Stimulated activated CD4-positive, alpha-beta T cell treated with anti-CD3 and anti-CD28 coated beads, Interleukin-1b, Interleukin-23, amount 100 ng/mL, for 4 hours (primary cell): ENCODE measurements at places on chromosomes 16 and 17.

GRCh38 chr16:71249399-71249798, 18.9 kb upstream of the HYDIN start:
- DNase-seq, result no peak

- no peak for DNase-seq
Observed at GRCh38 chr16:66026211-66026610, 340.3 kb upstream of the CDH5 start.

- no peak for DNase-seq
Observed at GRCh38 chr16:55145771-55146603, 178.0 kb upstream of the IRX6 start.

GRCh38 chr17:2074919-2075318, 20.0 kb downstream of the HIC1 start:
- no peak for DNase-seq

DNA sequence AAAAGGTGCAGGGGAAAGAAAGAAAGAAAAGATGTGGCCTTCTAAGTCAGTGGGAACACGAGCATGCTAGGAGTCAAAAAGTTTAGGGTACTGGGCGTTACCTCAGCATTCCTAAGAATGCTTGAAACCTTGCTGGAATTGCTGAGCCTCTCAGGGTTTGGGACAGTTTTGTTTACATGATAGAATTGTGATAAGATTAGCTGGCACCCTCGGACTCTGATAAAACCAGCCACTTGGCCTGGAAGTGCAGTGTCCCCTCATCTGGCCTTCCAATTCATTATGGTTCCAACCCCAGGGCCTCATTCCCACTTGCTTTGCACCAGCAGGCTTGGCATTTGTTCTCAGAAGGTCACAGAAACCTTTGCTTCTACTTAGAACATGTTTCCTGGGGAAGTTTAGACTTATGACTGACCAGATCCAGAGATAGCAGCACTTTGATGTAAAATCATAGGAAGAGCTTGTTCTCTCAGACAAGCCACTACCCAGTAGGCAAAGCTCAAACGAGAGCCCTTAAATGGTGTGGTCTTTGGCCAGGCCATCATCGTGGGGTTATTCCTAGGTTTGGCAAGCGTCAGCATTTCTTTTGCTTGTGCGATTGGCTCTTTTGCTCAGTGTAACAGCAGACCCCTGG, 8.0 kb downstream of the SGF29 start:
- no peak for DNase-seq

DNA sequence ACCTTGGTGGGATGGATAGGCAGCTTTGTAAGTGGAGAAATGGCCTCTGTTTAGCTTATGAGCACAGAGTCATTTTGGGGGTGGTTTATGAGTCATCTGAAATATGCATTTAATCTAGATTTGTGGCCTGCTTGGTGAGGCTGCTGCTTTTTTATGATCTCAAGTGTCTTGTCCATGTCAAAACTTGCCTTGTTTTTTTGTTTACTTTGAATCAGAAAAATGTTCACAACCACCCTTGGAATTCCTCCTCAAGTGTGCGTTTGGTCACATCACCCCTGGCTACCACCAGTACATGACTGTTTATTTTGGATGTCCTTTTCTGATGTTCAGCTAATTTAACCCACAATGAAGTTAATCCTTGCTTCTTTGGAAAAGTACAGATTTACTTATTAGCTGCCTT, 64.6 kb downstream of the FTO start:
- DNase-seq, result no peak

GRCh38 chr16:4859900-4860255, 12.6 kb downstream of the UBN1 start:
- DNase-seq, result no peak

- DNase-seq, result peak; percentile 18
Observed at GRCh38 chr17:76643553-76644148, at the start of gene ST6GALNAC1. Gene ST6GALNAC1 (minus strand): TSS chr17:76643757. CDS start chr17:76643638, 119 bp downstream.

- peak; percentile 38 for DNase-seq
Observed at GRCh38 chr17:57085448-57086068, 512 bp downstream of the AKAP1 start.

GRCh38 chr16:28131181-28131580, 67.7 kb upstream of the GSG1L start:
- DNase-seq, result no peak

GRCh38 chr17:38326996-38327792, 16.6 kb downstream of the GPR179 start:
- no peak for DNase-seq

DNA sequence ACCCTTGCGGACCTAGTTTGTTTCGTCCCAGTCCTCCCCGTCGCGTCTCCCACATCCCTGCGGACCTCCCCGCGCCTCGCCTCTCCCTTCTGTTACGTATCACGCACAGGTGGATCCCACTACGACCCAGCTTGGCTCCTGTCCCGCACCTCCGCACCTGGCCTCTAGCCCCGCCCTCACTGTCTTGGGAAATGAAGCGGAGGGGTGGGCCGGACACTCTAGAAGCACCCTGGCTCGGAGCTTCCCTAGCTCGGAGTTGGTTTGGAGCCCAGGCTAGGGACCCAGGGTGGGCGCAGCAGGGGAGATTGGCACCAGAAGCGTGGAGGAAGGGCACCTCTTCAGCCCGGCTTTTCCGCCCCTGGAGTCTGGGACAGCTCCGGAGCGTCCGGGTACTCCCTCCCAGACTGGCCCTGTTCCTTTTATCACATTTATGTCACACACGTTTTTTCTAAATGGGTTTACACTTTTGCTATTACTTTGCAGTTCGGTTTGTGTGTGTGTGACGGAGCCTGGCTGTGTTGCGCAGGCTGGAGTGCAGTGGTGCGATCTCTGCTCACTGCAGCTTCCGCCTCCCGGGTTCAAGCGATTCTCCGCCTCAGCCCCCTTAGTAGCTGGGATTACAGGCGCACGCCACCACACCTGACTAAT, 1.4 kb upstream of the CEMP1 start:
- no peak for DNase-seq
